Osteoblast (primary cell): ENCODE measurements at places on chromosomes 13 and 19. TPM values are rescaled to one million over a fixed set of nuclear protein-coding genes. Genes with fewer than 3 reads are reported as not detected.

CEACAM3 gene
- not detected in 2 replicates for total RNA-seq

SNRPA gene
- total RNA-seq, result 20.6 and 32.1 TPM in 2 replicates

FGF22 gene
- total RNA-seq, result not detected in 2 replicates

FAM83E gene
- total RNA-seq, result 0.29 TPM in 1 of 2 replicates, not detected in the other

SLC17A7 gene
- under 0.01 TPM in 2 replicates for total RNA-seq

ZNF560 gene
- total RNA-seq, result 0.29 and 0.36 TPM in 2 replicates

ZNF440 gene
- 10.6 and 11.2 TPM in 2 replicates for total RNA-seq

NACC1 gene
- total RNA-seq, result 53.9 and 62.5 TPM in 2 replicates

HNRNPL gene
- 188 and 201 TPM in 2 replicates for total RNA-seq

CAPN12 gene
- total RNA-seq, result not detected in 2 replicates

ZNF431 gene
- total RNA-seq, result 3.8 and 4.0 TPM in 2 replicates

KCNRG gene
- 4.0 and 5.0 TPM in 2 replicates for total RNA-seq

ZNF536 gene
- total RNA-seq, result not detected in 2 replicates

PSG6 gene
- total RNA-seq, result not detected in 2 replicates
